Hematopoietic multipotent progenitor cell treated with erythropoietin and hydrocortisone succinate and interleukin-3 and kit ligand, for 4 days (in vitro differentiated cells): ENCODE measurements at places on chromosomes 2 and 18.

- peak; percentile 35 for DNase-seq
Observed at GRCh38 chr18:59270689-59271257, 2.5 kb downstream of the RAX start.

DNA sequence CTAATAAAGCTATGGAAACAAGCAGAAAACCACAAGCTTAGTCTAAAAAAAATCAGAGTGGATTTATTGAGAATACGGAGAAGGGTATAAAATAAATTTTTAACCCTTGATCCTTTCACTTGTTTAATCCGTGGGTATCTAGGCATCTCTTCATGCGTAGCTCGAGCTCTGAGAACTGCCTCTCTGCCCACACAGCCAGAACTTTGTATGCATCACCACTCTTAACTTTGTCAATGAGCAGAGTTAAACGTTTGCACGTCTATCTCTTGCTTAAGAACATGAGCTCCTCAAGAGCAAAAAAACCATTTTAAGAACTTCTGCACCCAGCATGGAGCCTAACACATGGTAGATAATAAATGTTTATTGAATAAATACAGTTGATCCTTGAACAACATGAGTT lies 26.9 kb upstream of the TANK start:
- DNase-seq: no peak

- DNase-seq: peak; percentile 67
Observed at GRCh38 chr2:113126845-113127645, at the start of gene IL1RN. Gene IL1RN (plus strand): TSS chr2:113127598. CDS start chr2:113127625, 27 bp downstream.

DNA sequence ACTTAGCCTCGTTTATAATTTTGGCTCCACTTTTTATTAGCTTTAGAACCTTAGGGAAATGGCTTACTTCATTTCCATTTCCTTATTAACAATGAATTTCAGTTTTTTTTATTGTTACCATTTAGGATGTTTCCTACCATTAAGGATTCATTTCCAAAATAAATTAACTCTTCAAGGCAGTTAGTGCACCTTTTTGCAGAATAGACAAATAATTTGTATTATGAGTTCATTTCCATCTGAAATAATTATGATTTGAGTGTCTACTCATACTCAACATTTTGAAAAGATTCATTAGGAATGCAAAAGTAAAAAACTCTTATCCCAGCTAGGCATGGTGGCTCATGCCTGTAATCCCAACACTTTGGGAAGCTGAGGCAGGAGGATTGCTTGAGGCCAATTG lies 186.8 kb upstream of the STON1 start:
- no peak for DNase-seq

GRCh38 chr2:85545780-85546240 lies 6.8 kb downstream of the MAT2A start:
- peak; percentile 46 for DNase-seq

DNA sequence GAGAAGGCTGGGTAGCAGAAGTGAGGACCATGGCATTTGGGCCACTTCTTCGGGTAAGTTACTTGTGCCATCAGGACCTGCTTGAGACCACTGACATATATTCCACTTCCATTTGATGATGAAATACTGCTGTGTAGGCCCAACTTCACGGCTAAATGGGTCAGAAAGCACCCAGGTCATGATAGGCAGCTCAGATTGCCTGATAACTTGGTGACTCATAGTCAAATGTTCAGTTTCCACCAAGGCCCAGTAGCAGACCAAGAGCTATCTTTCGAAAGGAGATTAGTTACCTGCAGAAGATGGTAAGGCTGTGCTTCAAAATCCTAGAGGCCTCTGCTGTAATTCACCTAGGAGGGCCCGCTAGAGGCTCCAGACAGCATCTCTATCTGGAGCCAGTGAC lies 31.8 kb upstream of the MEX3C start:
- DNase-seq: no peak

DNA sequence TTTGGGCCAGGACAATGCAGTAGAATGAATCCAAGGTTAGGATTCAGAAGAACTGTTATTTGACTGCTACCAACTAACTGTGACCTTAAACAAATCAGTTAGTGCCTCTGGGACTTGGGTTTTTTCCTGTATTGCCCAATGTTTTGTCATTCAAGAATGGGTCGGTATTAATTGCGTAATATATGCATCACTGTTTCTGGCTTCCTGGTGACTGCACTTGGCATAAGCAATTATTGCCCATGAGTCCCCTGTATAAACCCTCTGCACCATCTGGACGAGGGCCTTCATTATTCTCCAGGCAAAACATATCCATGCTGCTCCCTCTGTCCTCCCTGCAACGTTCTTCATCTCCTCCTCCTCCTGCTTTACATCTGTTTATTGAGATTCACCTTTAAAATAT lies 255.8 kb upstream of the LRRTM1 start:
- DNase-seq: peak; percentile 17

GRCh38 chr2:236687296-236687965 lies 117.8 kb downstream of the ACKR3 start:
- DNase-seq: no peak

DNA sequence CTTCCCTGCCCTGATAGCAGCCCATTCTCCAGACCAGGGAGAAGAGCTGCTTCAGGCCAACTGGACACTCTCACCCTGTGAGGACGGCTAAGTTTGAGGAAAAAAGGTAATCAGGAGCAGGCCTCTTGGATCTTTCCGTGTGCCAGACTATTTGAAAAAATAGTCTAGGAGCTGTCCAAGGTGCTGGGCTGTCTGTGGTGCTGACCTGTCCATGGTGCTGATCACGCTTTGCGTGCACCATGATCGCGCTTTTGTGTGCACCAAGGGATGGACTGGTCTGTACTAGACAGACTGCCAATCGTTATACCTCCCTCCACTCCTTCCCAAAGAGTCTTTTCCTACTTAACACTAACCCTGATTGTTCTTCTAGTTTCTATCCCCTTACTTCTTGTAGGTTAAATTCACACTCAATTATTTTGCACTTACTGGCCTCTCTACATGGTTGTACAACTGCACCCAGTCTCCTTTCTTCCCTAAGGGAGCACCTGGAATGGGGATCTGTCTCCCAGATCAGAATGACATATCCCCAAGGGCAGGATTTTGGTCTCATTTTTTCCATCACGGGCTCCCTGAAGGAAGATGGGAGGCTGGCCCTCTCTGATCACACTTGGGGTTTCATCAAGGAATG lies 295.4 kb downstream of the CELF4 start:
- DNase-seq: peak; percentile 81

DNA sequence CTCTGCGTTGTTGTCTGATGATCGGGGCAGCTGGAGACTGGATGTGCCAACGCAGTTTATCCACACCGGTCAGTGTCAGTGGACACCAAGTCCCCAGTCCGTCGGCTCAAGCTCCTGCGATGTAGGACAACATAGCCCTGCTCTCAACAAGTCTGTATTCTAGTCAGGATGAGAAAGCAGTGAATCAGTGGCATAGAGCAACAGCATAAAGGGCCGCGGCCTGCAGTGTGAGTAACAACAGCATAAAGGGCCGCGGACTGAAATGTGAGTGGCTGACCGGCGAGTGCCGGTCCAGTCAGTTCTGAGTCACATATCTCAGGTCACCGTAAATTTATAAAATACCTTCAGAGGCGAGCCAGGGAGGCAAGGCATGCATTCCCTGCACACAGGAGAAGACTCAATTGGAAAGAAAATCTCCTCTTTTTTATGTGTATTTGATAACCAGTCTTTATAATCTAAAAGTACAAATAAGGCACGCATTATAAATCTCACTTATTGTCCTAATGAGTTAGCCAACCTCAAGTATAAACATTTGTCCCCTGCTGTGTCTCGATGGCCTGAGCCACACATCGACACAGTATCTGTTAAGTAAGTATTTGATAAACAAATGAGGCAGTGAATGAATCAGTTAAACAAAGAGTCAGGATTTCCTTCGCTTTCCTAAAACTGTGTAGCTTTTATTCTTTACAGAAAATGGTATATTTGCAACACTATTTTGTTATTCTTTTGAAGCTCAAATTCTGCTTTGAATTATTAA lies 33.8 kb upstream of the NFATC1 start:
- DNase-seq: no peak

DNA sequence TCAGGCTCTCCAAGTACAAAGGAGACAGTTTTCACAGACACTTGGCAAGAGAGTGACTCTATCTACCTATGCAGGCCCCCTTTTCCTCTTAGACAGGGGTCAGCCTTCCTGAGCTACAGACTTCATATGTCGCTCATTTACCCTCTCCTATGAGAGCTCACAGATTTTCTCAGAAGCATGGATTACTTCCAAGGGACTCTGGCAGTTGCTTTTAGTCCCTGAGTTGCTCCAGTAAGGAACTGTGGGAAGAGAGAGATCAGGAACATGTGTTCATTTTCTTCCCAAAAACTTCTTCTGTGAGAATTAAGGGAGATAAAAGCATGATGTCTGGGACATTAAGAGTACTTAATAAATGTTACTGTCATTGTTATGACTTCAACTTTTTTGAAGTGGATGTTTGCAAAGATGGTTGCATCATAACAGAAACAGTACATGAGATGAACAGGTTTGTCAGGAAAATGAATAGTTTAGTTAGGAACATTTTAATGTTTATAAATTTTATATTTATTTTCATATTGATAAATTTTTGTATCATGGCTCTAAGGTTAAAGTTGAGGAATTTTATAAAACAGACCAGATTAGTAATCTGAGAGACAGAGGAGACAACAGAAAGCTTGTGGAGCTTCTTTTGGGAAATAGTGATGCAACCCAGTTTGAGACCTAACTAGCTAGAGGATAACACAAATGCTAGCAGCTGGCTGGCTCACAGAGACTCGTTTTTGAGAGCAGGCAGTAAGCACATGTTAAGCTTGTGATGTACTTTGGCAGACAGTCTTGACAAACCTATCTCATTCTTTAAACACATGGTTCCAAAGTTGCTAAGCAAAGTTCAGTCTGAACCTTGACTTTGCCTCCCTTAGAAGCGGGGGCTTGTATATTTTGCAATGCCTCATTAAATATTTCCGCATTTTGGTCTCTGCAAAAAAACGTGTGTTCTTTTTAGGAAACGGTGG lies 21.7 kb upstream of the UGP2 start:
- no peak for DNase-seq

GRCh38 chr18:59792353-59792752 lies 95.1 kb upstream of the CCBE1 start:
- no peak for DNase-seq

DNA sequence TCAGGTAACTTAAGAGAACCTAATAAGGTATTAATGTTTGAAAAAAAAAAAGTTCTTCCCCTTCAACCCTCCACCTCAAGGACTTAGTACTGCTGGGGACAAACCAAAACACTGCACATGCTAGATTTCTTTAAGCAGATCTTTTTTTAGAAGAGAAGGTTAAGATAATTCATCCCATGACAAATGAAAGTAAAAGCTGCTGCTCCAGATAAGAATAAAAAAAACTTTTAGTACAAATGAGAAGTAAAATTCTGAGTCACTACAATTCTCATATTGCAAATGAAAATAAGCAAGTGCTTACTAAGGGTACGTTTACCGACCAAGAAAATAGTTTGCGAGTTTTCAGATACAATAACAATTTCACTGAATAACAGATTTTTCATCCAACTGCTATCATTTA lies 8.9 kb downstream of the STAM2 start:
- peak; percentile 88 for DNase-seq

- peak; percentile 80 for DNase-seq
Observed at GRCh38 chr18:36179562-36180355, 7.5 kb upstream of the MOCOS start.

GRCh38 chr2:191557841-191558240 lies 120.1 kb upstream of the NABP1 start:
- peak; percentile 35 for DNase-seq

DNA sequence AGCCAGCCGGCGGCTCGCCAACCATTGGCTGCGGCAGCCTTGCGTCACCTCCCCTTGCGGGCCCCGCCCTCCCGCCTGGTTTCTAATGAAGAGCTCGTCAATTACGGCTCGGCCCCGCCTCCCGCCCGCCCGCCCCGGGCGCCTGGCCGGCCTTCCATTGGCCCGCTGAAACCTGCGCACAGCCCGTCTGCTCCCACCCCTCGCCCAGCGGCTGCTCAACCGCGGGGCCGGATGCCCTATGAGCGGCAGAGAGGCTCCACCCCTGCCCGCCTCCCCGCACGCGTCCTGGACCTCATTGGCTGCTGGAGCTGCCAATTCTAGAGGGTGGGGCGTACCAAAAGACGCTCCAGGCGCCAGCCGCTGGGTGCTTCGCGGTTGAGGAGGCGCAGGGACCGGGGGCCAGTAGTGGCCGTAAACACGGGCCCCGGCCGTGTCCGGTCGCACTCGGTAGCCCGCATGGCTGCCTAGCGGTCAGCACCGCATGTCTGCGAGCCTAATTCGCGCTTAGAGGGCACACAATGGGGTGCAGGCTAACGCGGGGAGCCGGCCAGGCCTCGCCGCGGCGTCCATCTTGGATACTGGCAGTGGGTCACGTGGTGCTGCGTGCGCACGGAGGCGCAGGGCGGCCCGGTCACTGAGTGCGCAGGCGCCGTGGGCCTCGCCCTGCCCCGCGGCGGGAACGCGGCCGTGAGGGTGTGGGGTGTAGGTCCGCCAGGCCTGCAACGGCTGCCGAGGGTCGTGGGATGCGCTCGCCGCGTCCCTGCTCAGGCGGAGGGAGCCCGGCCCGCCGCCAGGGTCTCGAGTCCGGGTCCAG lies 454 bp upstream of the HDAC4 start:
- DNase-seq: peak; percentile 99

DNA sequence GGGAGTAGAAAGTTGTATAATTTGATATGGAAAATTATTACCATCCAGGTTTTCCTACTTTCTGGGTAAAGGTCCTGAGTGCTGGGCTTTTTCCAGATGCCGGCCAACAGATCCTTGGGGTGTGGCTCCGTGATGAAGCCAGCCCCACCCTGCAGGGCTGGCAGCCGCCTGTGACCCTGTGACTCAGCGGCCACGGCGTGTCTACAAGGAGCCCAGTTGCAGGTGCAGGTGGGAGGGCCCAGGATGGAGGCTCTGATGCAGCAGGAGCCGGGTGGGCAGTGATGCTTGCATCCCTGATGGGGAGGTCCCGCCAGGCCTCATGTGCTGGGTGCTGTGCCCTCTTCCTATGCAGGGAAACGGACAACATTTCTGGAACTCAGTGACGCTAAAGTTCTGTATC lies 96.0 kb upstream of the ALKAL2 start:
- DNase-seq: no peak

GRCh38 chr2:203016716-203017115 lies 2.0 kb downstream of the NBEAL1 start:
- DNase-seq: no peak

DNA sequence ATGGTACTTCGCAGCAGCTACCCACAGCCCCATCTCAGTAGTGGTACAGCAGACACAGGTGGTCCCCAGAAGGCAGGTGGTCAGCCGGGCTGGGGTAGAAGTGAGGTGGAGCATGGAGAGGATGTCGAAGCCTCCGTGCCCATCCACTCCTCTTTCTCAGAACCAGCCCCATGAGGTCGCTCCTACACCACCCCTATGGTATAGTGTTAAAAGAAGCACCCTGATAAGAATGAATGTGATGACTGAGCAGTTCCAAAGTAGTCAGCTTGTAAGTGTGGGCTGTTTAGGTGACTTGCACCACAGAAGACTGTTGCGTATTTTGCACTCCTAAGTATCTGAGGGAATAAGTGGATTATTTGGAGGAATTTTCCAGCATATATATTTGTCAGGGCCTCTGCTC lies 111.3 kb downstream of the WDSUB1 start:
- DNase-seq: peak; percentile 65

- no peak for DNase-seq
Observed at GRCh38 chr2:1594373-1595171, 149.7 kb downstream of the PXDN start.
